ENCODE measurements at places on chromosomes 2 and 18.

DNA sequence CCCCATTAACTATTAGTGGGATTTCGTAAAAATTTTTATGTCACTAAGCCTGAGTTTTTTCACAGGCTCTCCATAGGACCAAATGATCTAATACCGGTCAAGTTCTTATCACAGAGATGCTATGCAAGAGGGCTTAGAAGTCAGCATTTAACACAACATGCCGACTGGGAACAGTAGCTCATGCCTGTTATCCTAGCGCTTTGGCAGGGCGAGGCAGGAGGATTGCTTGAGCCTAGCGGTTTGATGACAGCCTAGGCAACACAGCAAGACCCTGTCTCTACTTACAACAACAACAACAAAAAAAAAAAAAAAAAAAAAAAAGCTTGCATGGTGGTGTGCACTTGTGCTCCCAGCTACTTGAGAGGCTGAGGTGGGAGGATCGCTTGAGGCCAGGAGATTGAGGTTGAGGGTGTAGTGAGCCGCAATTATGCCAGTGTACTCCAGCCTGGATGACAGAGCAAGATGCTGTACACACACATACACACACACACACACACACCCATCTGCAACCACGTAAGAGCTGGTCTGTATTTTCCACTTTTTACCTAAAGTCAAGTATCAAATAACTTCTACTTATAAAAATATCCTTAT, 67.6 kb upstream of the FAM124B start:
- DNase-seq = no peak

GRCh38 chr2:99680946-99681345, 191.1 kb upstream of the REV1 start:
- peak; percentile 53 for DNase-seq

DNA sequence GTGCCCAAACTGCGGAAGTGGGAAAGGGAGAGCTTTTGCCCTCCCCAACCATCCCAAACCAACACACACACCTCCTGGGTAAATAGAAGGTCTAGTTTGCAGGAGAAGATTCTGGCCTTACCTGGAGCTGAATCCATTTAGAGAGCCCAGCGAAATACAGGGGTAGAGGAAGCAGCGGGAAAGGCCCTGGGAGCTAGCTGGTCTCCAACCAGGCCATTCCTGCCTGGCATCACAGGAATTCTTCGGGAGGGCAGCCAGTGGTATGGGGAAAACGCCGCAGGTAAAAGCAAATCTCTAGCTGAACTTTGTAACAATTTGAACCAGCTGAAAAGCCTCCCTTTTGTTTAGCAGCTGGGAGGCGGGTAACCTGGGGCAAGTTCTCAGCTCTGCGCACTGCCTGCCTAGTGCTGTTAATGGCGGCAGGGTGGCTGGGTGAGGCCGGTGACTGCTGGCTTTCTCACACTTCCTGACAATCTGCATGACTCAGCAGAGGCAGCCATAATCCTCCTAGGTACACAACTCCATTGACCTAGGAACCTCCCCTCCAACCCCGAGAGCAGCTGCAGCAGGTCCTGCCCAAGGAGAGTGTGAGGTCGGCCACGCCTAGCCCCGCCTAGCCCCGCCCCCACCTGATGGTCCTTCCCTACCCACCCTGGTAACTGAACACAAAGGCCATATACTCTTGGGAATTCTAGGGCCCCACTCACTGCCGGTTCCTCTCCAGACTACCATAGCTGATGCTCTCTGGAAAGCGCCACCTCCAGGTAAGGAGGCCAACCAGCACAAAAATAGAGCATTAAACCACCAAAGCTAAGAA, 483.8 kb upstream of the REG3G start:
- DNase-seq = no peak

DNA sequence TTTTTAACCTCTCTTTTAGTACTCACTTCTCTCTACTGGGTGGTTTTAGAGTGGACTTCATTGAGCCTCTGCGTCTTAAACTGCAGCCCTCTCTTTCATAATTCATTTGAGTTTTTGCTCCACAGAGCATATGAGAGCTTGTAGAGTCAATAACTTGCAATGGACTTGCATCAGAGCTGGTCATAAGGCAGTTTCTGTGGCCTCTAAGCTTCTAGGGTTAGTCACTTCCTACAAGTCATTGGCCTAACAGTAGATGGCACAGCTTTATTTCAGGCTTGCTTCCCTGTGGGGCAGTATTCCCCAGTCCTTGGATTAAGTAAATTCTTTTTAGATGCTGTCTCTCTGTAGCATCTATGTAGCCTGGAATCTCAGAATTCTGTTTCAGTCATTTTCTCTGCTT, 1435.7 kb downstream of the LRP1B start:
- peak; percentile 78 for DNase-seq

GRCh38 chr2:190283783-190284182, 35.8 kb downstream of the HIBCH start:
- peak; percentile 60 for DNase-seq

DNA sequence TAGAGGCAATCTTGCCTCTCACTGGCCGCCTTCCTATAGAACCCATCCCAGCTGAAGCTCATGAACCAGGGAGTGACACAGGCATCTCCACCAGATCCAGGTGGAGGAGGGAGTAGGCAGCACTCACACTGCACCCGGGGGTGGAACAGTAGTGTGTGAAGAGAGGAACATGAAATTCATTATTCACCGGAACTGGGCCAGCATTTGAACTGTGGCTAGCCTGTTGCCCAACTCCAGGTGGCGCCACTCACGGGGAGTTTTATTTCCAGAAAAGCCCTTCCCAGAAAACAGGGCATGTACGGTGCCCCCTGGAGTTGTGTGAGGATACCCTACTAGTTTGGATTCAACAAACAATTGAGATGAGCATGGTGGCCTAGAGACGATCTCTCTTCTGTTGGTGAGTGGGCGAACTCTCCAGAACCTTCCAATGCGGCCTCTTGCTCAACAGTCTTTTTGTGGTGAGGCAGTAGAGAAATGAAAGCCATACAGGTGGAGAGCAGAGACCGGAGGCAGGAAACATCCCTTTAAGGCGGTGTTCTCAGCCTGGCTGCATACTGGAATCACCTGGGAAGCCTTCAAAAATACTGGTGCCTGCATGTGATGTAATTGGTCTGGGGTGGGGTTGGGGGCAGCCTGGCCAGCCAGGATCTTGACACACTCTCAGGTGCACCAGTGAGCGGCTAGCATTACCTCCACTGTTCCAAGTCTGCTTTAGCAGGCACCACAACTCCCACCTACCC, 73.5 kb upstream of the NEDD4L start:
- DNase-seq = no peak

- DNase-seq = no peak
Observed at GRCh38 chr2:206615417-206616089, 26.7 kb upstream of the FAM237A start.

DNA sequence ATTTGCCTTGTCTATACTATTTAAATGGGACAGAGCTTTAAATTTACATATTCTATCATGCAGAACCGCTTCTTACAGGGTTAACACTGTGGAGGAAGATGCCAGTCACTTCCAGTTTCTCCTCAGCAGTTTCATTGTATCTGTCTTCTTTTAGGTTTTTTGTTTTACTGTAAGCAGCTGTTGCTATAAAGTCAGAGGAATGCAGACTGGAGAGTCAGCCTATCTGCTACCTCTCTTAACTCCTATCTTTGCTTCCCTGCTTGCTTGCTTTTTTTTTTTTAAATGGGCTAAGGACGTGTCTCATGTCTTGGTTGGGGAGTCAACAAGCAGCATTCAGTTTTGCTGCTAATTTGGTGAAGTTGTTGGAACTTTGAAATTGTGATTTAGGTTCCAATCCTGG, 8.9 kb downstream of the EPC2 start:
- peak; percentile 15 for DNase-seq
